ENCODE measurements at places on chromosomes 2 and 18. TPM values are rescaled to one million over a fixed set of nuclear protein-coding genes. Genes with fewer than 3 reads are reported as not detected.

IKZF2 gene
- 1.8 TPM for total RNA-seq

DNA sequence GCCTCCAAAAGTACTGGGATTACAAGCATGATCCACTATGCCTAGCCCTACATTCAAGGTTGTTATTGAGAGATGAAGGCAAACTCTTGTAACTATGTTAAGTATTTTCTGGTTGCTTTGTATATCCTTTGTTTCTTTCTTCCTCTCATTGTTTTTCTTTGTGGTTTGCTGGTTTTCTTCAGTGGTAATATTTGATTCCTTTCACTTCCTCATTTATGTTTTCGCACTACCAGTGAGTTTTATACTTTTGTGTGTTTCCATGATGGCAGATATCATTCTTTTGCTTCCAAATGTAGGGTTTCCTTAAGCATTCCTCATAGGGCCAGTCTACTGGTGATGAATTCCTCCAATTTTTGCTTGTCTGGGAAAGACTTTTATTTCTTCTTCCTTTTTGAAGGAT, 90.2 kb downstream of the NCK2 start:
- H3K27ac ChIP-seq = no peak overlapping the region
- no peak for DNase-seq
- peaks cover 25% of the 10 kb centered on the region for H3K4me1 ChIP-seq
- H3K36me3 ChIP-seq = peaks cover 24% of the 10 kb centered on the region

DNA sequence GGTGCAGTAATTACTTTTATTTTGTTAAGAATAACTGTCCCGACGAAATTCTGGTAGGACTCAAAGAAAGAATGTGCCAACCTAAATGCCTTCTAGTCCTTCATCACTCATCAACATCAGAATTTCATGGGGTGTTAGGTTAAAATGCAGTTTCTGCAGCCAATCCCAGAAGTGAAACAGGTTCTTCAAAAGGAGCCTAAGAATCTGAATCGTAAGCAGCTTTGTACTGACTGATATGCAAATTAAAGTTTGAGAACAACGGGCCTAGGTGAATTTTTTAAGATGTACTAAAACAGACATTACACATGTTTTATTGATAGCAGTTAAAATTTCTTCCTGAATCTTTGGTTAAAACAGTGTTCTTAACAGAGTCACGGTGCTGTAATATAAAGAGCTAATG, 140.3 kb upstream of the ZC3H15 start:
- no peak overlapping the region for H3K27ac ChIP-seq
- no peak overlapping the region for H3K4me3 ChIP-seq
- H3K36me3 ChIP-seq = no peaks in the 10 kb centered on the region
- no peak for DNase-seq
- no peaks in the 10 kb centered on the region for H3K27me3 ChIP-seq

DNA sequence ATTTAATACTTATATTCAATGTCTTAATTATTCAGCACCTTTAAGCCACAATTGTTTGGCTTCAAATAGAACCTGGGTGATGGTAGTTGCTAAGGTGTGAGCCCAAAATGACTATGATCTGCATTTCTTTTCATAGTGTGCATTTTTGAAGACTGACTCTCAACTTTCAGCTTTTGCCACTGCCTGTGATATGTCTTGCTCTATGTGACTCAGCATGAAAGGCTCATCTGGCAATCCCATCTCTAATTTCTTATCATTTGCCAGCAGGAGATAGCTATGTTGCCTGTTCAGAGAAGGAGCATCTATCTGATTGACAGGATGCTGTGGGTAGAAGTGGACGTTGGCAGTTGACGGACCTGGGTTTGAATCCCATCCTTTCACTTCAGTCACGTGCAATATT, 34.5 kb upstream of the CCDC93 start:
- no peaks in the 10 kb centered on the region for H3K36me3 ChIP-seq
- H3K27ac ChIP-seq = no peak overlapping the region
- H3K4me1 ChIP-seq = peaks cover 11% of the 10 kb centered on the region
- no peaks in the 10 kb centered on the region for H3K27me3 ChIP-seq
- DNase-seq = no peak

- H3K27me3 ChIP-seq = no peaks in the 10 kb centered on the region
- DNase-seq = no peak
- H3K36me3 ChIP-seq = no peaks in the 10 kb centered on the region
- no peak overlapping the region for H3K4me3 ChIP-seq
Observed at GRCh38 chr2:45606796-45607195, 4.3 kb downstream of the SRBD1 start.

- H3K27ac ChIP-seq = no peak overlapping the region
- no peaks in the 10 kb centered on the region for H3K36me3 ChIP-seq
- H3K4me1 ChIP-seq = no peaks in the 10 kb centered on the region
- H3K27me3 ChIP-seq = no peaks in the 10 kb centered on the region
- no peak overlapping the region for H3K4me3 ChIP-seq
Observed at GRCh38 chr2:173033084-173033483, 42.6 kb upstream of the MAP3K20 start.

DNA sequence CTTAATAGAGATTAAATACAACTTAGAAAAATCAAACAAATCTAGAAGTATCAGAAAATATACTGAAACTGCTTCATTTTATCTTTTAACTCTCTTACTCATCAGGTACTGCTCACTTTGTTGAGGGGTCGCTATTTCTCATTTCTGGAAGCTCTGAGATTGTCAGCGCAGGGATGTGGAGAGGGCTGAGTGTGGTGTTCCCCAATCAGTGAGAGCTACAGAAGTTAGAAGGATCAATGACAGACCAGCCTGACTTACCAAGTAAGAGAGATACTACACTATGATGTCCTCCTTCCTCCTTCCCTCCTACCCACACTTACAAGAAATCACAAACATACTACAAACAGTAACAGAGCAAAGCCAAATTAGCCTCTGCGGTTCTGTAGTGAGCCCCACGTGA, 8.1 kb downstream of the GCFC2 start:
- H3K4me1 ChIP-seq = peaks cover 6% of the 10 kb centered on the region
- DNase-seq = no peak
- H3K36me3 ChIP-seq = no peaks in the 10 kb centered on the region
- no peaks in the 10 kb centered on the region for H3K27me3 ChIP-seq
- no peak overlapping the region for H3K27ac ChIP-seq

Measured in glutamatergic neuron (in vitro differentiated cells).